ENCODE measurements at places on chromosomes 3 and 15.

DNA sequence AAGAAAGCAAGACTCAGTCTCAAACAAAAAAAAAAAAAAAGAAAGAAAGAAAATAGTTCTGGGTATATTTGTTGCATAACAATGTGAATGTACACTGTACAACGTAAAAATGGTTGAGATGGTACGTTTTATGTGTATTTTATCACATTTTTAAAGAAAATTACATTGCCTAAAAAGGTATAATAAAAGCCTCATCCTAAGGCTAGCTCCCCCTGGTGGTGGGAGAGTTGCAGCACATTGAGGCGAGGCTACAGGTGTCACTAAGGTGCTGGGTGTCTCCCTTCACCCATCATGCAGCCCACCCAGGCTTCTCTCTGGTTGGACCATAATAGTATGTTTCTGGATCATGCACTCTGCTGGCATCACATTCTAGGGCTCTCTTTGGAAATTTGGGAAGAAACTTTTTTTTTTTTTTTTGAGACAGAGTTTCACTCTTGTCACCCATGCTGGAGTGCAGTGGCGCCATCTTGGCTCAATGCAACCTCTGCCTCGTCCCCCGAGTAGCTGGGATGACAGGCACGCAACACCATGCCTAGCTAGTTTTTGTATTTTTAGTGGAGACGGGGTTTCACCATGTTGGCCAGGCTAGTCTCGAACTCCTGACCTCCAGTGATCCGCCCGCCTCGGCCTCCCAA lies 12.4 kb upstream of the RAB11A start:
- no peak for DNase-seq

- no peak for DNase-seq
Measured at GRCh38 chr15:80070840-80071239, 11.4 kb downstream of the ZFAND6 start.

DNA sequence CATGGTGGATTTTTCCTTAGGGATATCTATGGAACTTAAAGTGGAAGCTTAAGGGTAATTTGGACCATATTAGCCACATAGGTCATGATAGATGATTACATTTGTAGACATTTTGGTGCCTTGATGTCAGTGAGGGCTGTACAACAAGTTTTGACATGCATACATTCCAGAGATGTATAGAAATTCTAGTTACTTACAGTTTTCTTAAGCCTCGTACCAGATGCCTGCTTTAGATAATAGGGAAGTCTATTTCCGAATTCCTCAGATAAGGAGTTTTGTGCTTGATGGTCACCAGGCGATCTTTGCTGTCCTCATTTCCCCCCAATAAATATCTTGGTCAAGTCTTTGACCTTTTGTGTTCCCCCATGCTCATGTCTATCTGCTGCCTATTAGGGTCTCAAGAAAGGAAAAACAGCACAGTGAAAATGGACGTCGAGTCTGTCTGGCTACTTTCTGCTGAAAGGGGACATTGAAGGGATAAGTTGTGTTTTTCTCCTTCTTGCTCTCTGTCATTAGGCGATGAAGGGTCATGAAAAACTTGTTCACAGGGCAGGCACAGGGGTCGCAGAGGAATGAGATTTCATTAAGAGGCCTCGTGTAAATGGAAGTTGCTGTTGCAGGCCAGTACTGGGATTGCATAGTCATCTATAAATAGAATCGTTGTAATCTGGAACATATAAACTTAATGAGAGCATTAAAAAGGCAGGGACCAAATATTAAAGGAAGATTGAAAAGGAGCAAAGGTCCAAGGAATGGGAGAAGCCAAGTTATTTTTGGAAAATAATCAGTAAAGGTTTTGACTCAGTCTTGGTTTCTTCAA lies 20.0 kb upstream of the SENP7 start:
- no peak for DNase-seq

GRCh38 chr3:139653582-139653981 lies 24.2 kb downstream of the NMNAT3 start:
- DNase-seq = no peak

DNA sequence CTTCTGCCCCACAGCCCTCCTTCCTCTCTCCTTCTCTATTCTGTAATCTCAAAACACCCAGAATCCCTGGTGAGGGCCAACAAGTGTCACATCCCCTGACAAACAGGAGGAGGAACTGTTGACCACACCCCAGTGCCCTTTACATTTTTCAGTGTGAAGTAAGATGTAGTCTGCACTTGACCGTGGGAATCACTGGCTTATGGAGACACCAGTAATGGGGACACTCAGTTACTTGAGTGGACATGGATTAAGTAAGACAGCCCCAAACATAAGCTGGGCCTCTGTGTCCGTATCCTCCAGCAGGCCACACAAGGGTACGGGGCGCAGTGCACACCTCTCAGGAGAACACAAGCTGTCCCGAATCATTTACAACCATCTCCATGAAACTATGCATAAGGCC lies 28.4 kb upstream of the LIMD1 start:
- DNase-seq = no peak

DNA sequence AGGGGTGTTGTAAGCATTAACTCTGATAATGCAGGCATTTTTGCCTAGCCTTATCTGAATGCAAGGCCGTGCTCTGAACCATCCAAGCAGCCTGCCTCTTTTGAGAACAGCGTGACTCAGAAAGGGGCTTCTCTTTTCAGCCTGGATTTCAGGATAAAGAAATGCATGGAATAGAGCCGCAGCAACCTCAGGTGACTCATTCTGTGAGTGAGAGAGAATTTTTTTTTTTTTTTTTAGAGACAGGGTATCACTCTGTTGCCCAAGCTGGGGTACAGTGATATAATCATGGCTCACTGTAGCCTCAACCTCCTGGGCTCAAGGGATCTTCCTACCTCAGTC lies 20.6 kb upstream of the PDE8A start:
- no peak for DNase-seq

DNA sequence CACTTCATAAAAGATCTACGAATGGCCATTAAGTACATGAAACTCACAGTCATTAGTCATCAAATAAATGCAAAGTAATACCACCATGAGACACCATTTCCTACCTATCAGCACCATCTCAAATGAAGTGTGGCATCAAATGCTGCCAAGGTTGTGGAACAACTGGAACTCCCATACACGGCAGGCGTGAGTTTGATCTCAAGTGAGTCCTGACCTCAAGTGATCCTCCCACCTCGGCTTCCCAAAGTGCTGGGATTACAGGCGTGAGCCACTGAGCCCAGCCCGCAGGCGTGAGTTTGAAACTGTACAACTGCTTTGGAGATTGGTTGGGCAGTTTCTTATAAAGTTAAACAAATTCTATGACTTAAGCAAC lies 28.8 kb upstream of the HDAC11 start:
- DNase-seq = no peak

GRCh38 chr3:62255758-62256157 lies 117.6 kb downstream of the FEZF2 start:
- no peak for DNase-seq

DNA sequence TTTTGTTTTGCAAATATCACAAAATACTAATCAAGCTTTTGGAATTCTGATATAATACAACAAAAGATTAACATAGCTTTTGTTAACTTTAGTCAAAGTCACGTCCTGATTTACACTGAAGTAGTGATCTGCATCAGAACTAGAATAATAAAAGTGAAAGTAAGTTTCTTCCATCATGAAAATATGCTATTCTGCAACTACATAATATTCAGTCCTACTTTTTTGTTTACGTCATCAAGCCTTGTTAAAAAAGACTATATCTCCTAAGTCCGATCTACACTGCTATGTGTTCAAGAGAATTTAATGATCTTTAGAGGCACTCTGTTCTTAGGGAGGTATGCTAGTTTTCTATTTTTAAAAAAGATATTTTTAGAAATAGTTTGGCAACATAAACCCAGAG lies 330.1 kb downstream of the ARPP21 start:
- no peak for DNase-seq

- no peak for DNase-seq
Measured at GRCh38 chr15:42359985-42360384, 684 bp downstream of the CAPN3 start.

DNA sequence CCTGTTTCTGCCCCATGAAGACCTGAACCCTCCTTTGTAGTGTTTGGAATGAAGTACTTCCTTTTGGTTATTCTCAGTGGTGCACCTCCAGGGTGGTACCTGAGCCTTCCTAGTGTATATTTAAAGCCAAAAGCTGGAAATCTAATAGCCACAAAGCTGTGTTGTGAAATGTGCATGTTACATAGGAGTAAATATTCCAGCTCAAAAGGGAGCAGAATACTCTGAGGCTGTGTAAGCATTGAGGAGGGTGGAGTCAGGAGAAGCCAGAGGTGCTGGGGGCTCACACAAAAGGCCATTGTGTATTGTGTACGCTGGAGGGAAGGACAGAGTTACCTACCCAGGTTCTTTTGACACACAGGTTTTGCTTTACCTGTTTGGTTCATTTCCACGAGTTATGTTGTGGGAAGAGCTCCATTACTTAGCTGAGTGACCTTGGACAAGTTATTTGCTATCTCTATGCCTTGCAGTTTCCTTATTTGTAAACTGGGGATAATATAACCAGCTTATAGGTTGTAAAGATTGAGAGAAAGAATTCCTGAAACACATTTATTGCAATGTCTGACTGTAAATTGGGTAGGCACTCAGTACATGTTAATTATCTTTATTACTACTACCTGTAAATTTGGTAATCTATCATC lies 24.7 kb downstream of the GPR171 start:
- DNase-seq = no peak

- DNase-seq = no peak
Measured at GRCh38 chr3:130609166-130609979, 92.4 kb downstream of the COL6A6 start.

DNA sequence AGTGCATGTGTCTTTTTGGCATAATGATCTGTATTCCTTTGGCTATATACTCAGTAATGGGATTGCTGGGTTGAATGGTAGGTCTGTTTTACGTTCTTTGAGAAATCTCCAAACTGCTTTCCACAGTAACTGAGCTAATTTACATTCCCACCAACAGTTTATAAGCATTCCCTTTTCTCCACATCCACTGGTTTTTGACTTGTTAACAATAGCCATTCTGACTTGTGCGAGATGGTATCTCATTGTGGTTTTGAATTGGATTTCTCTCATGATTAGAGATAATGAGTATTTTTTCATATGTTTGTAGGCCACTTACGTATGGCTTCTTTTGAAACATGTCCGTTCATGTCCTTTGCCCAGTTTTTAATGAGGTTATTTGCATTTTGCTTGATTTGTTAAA lies 117.7 kb downstream of the CHCHD4 start:
- DNase-seq = no peak

DNA sequence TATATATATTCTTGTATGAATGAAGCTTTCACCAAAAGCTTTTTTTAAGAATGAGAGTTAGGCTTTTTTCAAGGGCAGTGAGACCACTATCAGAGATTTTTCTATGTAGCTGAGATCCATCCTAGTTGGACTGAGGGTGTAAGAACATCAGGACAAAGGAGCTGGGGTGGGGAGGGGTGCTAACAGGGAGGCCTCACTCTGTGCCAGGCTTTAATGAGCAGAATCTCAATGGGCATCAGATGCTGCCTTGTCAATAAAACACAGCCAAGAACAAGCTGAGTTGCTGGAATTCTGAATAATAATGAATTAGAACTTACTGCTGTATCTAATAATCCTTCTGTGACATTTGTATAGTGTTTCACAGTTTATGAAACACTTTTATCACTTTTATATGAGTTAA lies 41.4 kb upstream of the USP3 start:
- no peak for DNase-seq

DNA sequence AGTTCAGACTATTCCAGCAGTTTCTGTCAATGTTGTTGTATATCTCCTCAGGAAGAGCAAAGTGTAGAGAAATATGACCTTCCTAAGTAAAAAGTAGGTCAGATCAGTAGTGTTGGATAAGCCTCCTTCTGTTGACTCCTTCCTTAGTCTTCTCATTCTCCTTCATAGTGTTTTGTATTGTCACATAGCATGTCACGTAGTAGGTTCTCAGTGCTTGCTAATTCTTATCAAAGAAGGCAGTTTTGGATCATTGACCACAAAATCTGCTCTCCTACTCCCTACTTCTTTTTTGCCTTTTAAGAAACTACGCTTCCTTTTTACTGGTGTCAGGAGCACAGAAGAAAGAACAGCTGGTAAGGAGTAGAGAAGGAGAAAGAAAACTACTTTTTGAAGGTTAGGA lies 1.0 kb upstream of the MGA start:
- DNase-seq = no peak

DNA sequence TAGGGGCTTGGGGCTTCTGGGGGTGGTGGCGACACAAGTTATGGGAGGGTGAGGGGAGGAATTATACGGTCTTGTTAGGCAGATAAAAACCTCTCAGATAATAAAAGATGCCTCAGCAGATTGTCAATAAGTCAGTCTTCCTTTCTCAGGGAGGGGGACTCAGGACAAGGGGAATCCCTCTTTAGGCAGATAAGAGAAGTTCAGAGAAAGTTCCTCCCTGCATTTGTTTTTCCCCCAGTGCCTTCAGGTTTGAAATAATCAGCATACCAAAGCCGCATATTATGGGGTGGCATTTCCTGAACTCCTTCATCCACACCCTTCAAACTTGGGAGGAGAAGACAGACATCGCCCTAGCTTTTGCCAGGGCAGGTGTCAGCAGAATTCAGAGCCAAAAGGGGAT lies 8.5 kb downstream of the PPCDC start:
- DNase-seq = no peak

DNA sequence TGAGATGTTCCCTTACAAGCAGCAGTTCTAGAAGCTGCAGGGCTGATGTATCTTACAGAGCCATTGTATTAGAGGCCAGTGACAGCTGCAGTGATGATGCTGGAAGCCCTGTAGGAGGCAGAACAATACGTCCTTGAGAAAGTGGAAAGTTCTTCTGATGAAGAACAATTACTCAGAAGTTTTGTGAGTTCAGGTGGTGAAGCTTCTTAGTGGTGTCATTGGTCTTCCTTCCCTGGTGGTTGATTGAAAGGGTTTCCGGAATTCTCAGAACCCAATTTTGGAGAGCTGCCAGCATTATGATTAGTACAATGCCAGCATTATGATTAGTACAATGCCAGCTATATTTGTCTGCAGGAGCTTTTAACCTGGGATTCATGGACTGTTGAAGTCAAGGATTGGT lies 356.4 kb downstream of the MFSD1 start:
- DNase-seq = no peak

DNA sequence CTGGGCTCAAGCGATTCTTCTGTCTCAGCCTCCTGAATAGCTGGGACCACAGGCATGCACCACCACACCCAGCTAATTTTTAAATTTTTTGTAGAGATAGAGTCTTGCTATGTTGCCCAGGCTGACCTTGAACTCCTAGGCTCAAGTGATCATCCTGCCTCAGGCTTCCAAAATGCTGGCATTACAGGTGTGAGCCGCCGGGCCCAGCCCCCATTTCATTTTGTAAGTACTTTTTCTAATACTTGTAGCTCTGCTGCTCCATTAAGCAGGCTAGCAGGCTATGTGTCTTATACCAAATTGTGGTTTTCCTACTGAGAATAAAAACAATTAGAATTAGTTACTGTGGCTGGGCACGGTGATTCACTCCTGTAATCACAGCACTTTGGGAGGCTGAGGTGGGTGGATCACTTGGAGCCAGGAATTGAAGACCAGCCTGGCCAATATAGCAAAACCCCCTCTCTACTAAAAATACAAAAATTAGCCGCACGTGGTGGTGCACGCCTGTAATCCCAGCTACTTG lies 22.4 kb downstream of the NIPA1 start:
- DNase-seq = no peak

Measured in cerebellar nuclear complex (tissue), 1 donor.